Stimulated activated CD4-positive, alpha-beta T cell treated with anti-CD3 and anti-CD28 coated beads, Interleukin-4, amount 100 ng/mL, for 4 hours (primary cell): ENCODE measurements at places on chromosomes 1 and 21.

DNA sequence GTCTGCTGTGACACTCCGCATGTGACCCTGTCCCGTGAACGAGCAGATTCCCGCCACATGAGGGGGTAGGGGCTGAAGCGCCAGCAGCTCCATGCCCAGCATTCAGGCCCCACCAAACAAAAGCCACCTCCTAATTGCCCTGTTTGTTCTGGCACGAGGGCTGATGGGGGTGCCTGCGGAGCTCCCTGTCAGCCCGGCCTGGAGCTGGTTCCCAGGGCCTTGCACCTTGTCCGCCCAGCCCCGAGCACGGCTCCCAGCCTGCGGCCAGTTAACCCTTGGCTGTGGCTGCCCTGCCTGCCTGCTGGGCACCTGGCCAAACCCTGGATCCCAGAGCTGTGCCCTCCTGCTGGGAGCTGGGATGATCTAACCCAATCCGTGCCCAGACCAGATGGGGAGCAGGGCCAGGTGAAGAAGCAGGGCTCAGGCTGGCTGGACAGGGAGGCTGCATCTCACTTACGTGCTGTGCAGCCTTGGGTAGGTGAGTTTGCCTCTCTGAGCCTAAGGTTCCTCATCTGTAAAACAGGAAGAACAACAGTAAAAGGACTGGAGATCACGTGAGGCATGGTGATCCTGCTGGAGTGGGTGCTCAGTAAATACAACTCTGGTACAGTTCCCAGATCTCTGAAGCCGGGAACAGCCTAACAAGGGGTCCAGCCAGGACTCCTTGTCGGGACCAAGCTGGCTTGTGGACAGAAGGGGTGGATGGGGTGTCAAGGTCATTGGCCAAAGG lies 110.9 kb upstream of the IFFO2 start:
- DNase-seq, result no peak

DNA sequence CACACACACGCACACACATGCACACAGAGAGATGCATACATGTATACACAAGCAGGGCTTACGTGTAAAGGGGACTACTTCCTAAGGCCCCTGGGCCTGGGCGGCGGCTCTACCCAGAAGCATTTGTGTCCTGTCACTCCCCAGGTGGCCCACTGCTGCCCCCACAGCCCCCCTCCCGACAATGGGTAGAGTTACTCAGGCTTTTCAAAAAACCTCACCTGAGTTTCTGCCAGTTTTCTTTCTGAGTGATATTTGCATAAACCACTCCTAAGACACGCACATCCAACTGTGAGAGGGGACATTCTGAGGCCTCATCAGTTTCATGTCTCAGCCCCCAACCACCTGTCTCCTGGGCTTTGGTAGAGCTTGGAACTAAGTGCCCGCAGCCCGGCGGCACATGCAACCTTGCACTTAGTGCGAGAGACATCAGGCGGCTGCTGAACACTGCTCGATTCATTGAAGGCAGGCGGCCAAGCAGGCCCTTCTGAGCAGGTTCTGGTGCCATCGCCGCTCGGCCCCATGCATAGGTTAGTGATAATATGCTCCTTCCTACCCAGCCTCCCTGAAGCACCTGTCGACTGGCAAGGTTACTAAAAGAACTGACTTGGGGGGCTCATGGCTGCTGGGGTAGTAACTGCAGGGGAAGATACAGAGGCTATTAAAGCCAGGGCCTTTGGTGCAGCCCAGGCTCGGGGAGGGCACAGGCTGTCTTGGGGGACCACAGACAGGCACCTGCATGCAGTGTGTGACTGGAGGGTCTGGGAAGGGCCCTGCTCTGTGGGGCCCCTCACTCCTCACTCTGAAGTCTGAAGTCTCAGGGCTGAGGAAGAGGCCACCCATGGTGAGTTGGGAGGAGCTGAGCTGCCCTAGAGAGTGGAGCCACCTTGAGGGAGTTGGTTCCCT lies 364.2 kb upstream of the VAMP3 start:
- DNase-seq, result no peak

- DNase-seq, result no peak
Measured at GRCh38 chr1:156863631-156864030, 3.0 kb downstream of the NTRK1 start.

GRCh38 chr1:87603626-87604025 lies 274.9 kb downstream of the LMO4 start:
- no peak for DNase-seq
